Dorsolateral prefrontal cortex (tissue), 122 donors: ENCODE measurements at places on chromosomes 3 and 15.

GRCh38 chr3:196554205-196554604 is 14.1 kb downstream of the WDR53 start:
- DNase-seq = no peak

DNA sequence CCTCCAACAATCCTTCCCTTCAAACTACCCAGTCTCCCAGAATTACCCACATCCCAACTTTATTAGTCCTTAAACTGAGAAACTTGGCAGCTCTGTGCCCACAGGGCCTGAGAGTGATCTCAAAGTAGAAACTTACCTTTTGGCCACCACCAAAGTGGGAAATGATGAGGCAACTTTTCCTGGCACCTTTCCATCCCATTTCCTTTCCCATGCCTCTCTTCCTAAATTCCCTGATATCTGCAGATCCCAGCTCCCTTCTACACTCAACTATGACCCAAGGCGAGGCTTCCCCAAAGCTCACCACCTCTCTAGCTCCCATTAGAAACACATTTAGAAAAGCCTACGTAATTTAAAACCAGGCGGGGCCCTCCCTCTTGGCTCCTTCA is 271.9 kb downstream of the FOXP1 start:
- DNase-seq = no peak

- DNase-seq = no peak
These were observed 38.9 kb upstream of the SNTN start for GRCh38 chr3:63613561-63613960.

GRCh38 chr3:15312550-15312949 is 19.8 kb downstream of the SH3BP5 start:
- DNase-seq = no peak

DNA sequence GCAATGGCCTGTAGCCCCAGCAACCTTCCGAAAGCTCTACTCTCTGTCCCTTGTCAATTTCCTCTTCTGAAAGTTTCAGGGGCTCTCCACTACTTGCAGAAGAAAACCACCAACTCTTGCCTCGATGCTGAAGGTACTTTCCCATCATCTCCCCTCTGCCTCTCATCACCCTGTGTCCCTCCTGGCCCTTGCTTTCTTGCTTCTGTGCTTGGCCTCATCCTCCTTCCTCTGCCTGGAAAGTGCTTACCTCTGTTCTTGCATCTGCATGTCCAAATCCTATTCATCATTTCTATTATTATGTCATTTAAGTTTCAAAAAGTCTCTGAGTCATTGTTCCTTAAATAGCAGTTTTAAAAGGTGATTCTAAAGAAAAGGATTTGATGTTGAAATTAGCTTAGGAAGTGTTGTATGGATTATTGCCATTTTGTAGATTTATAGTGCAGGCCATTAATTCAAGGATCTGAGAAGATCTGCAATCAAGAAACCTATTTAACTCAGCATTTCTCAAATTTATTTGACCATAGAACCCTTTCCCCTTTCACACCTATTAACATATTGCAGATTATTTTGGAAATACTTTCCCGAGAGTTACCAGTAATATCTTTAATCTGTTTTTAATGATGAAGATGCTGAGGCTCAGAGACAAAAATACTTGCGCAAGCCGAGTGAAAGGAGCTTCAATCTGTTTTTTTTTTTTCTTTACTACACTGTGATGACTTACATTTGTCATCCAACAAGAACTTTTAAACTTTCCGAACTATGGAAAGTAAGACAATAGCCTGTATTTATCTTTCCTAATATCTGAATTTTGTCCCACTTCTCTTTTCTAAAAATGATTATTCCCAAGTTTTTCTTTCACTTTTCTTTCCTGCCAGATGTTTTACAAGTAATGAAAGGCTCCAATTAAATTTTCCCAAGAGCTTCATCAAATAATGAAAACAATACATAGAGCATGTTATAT is 22.3 kb upstream of the CFAP161 start:
- DNase-seq = no peak

GRCh38 chr3:128787256-128788253 is 61.6 kb downstream of the RAB7A start:
- no peak for DNase-seq

- DNase-seq = no peak
These were observed 65.1 kb downstream of the GLCE start for GRCh38 chr15:69225355-69226022.

- DNase-seq = no peak
These were observed 16.5 kb downstream of the THBS1 start for GRCh38 chr15:39597336-39597735.

DNA sequence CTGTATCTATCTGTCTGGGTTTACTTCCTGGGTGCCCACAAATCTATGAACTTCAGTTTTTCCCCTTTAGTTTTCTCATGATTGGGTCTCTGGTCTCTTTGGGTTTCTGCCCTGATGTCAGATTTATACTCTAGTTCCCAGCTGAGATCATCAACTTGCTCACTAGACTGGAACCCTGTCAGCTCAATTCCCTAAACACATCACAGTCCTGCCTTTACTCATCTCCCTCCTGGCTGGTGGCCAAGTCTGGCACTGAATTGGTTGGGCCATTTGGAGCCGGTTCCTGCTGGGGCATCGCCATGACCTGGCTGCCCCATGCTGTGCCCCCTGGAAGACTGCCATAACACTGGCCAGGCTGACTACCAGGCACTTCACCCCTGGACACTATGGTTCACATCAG is 345.3 kb downstream of the CHST2 start:
- no peak for DNase-seq

DNA sequence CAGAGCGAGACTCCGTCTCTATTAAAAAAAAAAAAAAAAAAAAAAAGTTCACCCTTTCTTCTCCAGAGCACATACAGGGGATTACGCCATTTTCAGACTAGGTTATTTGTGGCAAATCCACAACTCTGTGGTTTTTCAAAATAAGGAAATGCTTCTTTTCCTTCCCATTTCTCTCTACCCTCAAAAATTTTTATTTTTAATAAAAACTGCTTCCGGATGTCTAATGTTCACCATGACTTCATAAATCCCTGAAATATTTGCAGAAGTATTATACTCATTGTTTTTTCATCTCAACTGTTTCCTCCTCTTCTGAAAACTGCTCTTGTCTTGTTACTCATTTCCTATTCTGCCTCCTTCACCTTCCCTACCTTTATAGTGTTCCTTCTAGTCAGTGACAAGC is 45.0 kb upstream of the SLC12A8 start:
- no peak for DNase-seq

GRCh38 chr15:70087708-70088352 is 9.9 kb downstream of the TLE3 start:
- DNase-seq = no peak

GRCh38 chr15:86857701-86858100 is 778.0 kb downstream of the AGBL1 start:
- DNase-seq = no peak

- no peak for DNase-seq
These were observed 246.0 kb downstream of the KBTBD8 start for GRCh38 chr3:67244130-67244529.

- DNase-seq = no peak
These were observed 246.3 kb downstream of the GOLGA6L6 start for GRCh38 chr15:20295238-20295811.

- no peak for DNase-seq
These were observed 229.9 kb downstream of the LRRN1 start for GRCh38 chr3:4029135-4029534.

DNA sequence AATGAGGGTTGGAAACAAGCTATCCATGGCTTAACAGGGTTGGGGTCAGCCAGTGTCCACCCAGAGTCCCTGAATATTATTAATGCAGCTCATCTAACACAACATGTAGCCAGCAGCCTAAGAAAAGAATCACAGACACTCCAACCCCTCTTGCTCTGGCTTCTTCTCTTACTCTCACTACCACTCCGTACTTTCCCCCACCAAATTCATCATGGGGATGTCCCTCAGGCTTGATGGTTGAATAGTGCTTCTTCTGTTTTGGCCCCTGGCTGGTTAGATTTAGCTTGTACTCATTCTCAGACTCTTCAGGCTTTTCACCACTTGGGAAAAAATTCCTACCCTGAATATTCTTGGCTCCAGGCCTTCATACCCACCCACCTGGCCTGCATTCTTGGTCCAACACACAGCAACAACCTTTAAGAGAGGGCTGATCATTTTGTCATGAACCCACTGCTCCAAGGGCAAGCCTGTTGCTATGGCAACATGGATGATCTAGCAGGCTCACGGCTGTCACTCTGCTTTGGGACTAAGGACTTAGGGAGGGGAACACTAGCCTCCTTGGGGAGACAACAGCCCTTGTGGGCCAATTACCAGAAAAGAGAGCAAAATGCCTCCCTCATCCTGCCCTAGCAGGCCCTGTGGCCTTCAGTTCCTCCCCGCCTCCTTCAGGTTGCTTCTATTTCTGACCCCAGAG is 9.4 kb upstream of the MED12L start:
- no peak for DNase-seq

GRCh38 chr15:52083603-52084002 is 29.0 kb downstream of the BCL2L10 start:
- DNase-seq = no peak

DNA sequence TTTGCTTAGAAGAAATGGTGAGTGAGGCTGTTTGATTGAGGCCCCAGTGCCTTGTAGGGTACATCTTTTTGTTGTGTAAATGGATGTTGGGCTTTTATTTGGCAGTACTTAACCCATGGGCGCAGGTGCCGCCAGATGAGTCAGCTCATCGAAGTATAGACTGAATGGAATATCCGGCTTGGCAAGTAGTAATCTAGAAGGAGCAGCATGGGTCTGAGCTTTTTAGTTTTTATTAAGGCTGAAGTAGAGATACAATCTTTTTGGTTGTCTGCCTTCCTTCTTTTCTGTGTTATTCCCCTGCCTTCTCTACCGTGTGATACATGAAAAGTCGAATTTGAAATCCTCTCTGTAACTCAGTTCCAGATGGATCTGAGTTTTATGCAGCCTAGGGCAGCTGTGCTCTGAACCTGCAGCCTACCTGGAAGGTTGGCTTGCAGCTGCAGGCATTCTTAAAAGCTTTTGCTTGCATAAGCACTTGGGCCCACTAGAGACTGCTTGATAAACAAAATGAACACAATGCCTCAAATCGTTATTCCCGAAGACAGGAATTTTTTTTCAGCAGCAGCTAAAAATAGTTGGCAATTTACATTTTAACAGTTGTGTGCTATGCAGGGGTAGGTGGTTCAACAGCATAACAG is 177.5 kb upstream of the CGNL1 start:
- no peak for DNase-seq

- no peak for DNase-seq
These were observed 21.7 kb downstream of the LSM3 start for GRCh38 chr3:14200276-14200675.

DNA sequence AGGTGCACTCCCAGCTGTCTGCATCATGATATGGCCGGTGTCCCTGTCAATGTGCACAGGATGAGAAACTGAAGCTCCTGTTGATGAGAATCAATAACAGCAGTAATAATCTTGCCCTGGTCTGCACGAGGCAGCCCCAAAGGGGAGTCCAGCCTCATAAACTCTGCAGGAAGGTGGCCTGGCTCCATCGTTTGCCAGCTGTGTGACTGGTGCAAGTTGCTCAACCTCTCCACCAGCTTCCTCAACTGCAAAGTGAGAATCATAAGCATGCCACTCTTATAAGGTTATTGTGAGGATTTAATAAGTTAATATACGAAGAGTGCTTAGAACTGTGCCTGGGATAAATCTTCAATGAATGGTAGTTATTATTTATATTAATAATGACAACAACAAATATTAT is 203.4 kb upstream of the HES1 start:
- DNase-seq = no peak

DNA sequence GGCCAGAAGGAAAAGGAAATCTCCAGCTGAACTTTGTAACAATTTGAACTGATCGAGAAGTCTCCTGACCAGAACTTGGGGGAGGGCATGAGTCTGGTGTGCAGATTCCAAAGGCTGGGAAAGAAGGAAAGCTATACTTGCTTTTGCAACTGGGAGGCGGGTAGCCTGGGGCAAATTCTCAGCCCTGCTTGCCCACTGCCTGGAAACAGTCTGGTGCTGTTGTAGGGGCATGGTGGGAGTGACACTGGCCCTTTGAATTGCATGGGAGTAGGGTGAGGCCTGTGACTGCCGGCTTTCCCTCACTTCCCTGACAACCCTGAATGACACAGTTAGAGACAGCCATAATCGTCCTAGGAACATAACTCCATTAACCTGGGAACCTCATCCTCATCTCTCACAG is 114.0 kb upstream of the POU1F1 start:
- DNase-seq = no peak

DNA sequence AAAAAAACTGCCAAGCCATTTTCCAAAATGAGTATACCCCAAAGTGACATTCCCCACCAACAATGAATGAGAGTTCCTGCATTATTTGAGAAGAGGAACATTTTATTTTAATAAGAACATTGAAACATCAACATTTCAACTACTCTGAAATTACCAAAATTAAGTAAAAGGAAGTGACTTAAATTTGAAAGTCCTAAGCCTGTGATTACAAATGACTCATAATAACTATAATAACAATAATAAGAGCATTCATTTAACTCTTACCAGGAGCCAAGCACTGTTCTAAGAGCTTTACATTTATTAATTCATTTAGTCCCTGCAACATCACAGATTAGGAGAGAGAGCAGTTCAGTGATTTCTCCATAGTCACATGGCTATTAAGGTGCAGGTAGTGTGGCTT is 32.4 kb downstream of the LRRC28 start:
- DNase-seq = no peak

DNA sequence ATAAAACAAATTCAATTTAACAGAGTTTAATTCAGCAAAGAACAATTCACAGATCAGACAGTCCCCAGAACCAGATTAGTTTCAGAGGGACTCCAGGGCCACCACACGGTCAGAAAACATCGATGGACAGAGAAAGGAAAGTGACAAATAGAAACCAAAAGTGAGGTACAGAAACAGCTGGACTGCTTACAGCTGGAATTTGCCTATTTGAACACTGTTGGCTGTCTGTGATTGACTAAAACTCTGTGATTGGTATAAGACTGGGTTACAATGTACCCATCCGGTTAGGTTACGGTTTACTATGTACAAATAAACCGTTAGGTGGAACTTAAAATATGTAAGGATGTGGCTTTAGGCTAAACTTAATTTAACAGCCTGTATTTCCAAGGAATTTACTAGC is 30.3 kb downstream of the MOBP start:
- DNase-seq = no peak

DNA sequence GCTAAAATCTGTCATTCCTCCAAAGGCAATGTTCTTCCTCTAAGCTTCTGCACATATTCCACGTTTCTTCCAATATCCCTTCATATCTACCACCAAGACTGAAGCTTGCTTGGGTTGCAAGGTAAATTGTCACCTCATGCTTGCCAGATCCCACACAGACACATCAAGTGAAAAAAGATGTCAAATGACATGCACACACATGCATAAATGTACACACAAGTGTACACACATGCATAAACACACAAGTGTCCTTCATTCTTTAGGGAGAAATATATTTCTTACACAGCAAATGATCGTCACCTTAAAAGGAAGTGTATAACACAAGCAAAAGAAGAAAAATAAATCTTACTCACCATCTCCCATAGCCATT is 59.4 kb downstream of the CLASP2 start:
- no peak for DNase-seq
